T-helper 9 cell (primary cell): ENCODE measurements at places on chromosomes 2 and 18.

- no peak for DNase-seq
These were observed 55.7 kb downstream of the ANKMY1 start for GRCh38 chr2:240502059-240502429.

- no peak for DNase-seq
These were observed 110.3 kb upstream of the MGAT5 start for GRCh38 chr2:134143568-134143967.

DNA sequence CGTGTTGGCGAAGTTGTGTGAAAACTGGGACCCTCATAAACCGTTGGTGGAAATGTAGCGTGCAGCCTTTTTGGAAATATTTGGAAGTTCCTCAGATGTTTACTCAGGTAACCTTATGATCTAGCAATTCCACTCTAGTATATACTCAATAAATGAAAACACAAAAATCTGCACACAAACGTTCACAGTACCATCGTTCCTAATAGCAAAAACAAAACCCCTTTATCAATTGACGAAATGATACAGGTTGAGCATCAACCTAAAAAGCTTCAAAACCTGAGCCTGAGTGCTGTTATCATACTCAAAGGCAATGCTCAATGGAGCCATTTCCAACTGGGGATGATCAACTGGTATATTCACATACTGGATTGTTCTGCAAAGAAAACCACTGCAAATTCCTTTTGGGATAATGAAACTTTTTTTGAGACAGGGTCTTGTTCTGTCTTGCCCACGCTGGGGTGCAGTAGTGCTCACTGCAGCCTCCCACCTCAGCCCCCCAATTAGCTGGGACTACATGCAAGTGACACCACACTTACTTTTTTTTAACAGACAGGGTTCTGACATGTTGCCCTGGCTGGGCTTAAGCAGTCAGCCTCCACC, 777 bp upstream of the C18orf32 start:
- no peak for DNase-seq

GRCh38 chr2:21787941-21788340, 664.2 kb downstream of the TDRD15 start:
- no peak for DNase-seq

GRCh38 chr18:68177807-68178702, 536.9 kb downstream of the TMX3 start:
- no peak for DNase-seq

GRCh38 chr2:8015848-8016600, 665.8 kb upstream of the ID2 start:
- no peak for DNase-seq

DNA sequence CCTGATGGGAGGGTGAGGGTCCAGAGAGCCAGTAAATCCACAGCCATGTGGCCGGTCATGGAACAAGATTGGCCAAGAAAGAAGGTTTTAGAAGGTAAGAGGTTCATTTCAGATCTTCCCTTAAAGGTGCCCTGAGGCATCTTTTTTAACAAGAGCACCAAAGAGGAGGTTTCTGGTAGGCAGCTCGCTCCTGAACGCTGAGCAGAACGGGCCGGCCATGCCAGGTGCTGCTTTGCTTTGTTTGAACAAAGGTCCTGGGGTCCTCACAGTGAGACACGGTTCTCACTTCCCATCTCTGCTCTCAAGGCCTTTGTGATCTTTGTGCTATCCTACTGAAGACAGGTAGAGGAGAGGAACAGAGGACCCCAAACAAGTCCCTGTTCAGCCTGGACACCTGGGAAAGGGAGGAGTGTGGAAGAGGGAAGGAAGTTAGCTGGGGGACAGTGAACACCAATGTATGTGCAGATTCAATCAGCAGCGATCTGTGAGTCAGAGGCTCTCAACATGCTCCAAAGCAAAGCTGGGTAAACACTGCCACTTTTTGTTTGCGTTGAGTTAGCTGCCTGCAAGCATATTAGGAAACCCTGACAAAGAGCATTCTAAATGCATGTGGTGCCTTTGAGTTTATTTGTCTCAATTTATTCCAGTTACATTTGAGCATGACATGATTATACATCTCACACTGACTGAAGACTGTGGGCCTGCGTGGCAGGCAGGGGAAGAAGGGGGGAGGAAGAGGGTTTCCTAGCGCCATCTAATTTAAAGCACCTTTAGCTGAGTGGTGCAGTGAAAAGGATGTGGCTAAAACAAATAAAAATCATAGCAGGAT, 102.4 kb downstream of the ASB1 start:
- no peak for DNase-seq

- no peak for DNase-seq
These were observed 1.1 kb downstream of the DNAJC27 start for GRCh38 chr2:24970483-24971285.

- DNase-seq: no peak
These were observed 192.7 kb downstream of the PLCL1 start for GRCh38 chr2:197997083-197997541.

DNA sequence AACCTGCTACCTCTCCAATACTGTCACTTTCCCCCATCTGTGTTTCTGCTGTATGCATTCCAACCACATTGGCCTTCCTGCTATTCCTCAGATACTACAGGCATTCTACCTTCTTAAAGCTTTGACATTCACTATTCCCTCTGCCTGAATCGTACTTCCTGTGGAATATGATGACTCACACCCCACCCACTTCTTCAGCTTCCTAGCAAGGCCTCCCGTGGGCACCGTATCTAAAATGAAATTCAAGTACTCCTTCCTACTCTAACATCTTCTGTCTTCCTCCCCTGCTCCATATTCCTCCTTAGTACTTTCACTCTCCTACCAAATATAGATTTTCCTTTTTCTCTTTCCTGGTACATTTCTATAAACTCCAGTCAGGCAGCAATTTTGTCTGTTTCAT, 710.4 kb downstream of the RNF144A start:
- no peak for DNase-seq

DNA sequence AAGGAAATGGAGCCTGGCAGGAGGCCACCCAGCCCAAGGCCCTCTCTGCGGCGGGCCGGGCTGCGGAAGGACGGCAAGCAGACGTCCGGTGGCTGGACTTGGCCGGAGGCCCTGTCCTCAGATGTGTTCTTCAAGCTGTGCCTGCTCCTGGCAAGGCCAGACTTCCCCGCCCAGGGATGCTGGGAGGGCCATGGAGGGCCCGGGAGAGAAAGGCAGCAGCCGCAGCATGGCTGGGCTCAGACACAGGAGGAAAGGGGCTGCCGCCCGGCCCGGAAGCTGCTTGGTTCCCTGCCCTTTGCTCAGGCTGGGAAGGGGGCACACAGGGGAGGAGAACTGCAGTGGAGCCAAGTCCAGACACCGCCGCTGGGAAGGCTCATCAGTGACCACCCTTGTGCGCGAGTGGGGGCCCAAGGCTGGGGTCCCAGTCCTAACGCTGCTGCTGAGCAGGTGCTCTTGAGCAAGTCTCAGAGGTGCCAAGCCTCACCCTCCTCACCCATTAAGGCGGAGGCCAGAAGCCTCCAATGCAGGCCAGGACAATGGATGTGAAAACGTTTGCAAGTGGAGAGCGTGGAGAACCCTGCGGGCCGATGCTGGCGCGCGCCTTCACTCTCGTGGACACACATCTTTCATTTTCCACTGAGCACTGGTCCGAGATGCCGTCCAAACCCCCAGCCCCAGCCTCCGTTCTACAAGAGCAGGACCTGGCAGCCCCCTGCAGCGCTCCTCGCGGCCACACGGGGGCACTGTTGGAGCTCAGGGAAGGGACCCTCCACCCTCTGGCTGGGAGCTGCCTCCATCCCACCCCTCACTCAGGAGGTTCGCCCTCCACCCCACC, 7.9 kb downstream of the CROCC2 start:
- DNase-seq: peak; percentile 60

GRCh38 chr2:131521961-131522781, 5.5 kb upstream of the CCDC74A start:
- DNase-seq: no peak

- no peak for DNase-seq
These were observed 927.3 kb upstream of the ACVR2A start for GRCh38 chr2:146917431-146918042.

DNA sequence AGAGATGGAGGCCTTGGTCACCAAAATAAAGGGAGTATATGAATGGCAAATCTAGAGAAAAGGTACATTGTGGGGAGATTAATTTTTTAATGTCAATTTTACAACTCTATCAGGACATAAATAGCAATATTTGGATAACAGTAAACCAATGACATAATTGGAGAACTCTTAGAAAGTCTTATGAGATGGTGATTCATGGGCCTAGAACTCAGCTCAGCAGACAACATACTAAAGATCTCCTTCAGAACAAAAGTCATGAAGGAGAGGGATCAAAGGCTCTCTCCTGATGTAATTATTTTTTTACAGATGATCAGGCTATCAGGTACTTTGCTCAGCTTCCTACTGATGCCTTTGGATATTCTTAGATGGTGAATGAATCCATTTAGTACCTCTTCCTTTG, 90.0 kb downstream of the CRACDL start:
- DNase-seq: no peak

GRCh38 chr2:97676620-97677019, 7.1 kb downstream of the C2orf92 start:
- no peak for DNase-seq

- DNase-seq: no peak
These were observed 1115.9 kb upstream of the ZEB2 start for GRCh38 chr2:145635706-145636427.

DNA sequence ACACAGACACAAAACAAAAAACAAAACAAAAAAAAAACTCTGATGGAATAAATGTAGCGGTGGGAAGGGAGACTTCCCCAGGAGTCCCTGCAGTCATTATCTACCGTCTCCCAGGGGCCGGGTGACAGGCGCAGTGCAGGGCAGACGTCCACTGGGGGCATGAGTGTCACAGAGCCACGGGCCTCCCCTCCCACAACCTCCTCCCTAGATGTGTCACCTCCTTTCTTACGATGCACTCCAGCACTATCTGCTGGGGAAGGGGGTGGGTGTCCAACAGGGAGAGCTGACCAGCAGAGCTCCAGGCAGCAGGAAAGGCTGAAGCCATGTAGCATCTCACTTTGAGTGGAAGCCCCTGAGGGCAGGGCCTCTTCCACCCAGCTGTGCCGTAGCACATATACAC, 84.5 kb downstream of the LONRF2 start:
- DNase-seq: no peak

- no peak for DNase-seq
These were observed 62.4 kb downstream of the TANC1 start for GRCh38 chr2:159030674-159031380.

- no peak for DNase-seq
These were observed 2.2 kb downstream of the RTP5 start for GRCh38 chr2:241871538-241872312.

GRCh38 chr2:241205086-241205485, 16.6 kb downstream of the ANO7 start:
- DNase-seq: no peak

- DNase-seq: no peak
These were observed 51.6 kb downstream of the NEDD4L start for GRCh38 chr18:58095655-58096054.

- DNase-seq: no peak
These were observed 31.0 kb upstream of the GLI2 start for GRCh38 chr2:120704696-120705095.

DNA sequence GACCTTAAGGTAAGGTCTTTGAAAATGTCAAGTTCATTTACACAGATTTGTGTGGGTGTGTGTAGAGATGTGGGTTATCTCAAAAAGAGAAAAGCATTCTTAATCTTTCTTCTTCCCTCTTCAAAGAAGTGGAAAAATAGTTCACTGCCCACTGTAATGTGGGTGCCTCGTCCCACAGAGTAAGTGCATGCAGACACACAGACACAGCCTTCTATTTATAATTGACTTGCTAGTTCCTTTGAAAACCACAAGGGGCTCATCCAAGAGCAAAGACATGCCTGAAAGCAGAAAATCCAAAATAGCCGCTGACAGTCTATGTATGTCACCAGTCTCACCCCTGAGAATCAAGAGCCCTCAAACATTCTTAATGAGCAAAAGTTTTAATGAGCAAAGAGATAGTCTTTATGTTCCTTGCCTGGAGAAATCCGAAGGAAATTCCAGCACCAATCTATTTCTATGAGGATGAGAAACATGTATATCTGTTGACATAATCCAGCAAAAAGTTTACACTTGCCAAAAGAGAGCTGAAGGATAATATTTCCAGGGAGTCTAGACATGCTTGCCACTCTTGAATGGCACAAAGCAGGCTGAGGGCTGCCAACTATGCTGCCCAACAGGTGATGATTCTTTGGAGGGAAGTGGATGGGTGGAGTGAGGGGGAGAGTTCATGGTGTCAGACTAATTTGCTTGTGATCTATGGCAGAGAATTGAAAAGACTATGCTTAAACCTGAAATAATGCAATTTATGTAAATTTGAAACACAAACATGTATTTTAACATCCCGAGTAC, 93.9 kb downstream of the ACVR1 start:
- DNase-seq: no peak

GRCh38 chr2:131584380-131584779, 56.7 kb downstream of the CCDC74A start:
- no peak for DNase-seq

DNA sequence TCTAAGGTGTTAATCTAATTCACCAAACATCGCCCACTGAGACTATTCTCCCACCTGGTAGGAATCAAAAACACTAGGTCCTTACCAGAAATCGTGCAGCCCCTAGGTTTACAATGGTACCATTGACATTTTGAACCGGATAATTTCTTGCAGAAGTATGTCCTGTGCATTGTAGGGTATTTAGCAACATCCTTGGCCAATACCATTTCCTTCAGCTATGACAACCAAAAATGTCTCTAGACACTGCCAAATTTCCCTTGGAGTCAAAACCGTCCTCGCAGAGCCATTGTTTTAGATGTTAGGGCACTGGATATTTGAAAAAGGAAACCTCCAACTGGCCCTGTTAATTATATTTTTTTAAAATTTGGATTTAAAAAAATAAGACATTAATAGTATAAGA, 3.8 kb downstream of the VPS54 start:
- no peak for DNase-seq

DNA sequence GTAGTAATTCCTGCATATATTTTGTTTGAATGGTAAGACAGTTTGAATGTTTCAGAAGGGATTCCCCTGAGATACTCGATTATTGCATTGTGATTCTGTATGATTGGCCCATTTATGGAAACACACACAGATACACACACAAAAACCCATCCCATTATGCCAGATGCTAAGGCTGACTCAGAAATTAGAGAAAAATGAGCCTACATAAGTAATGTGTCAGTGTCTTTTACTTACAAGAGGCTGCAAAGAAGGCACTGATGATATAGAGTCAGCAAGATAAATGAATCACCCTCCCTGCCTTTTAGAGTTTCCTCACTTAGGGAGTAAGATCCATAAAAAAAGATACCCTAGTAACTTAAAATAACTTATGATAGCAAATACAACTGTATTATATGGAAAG, 1481.1 kb upstream of the ACVR2A start:
- DNase-seq: no peak

- DNase-seq: no peak
These were observed 108.0 kb upstream of the SALL3 start for GRCh38 chr18:78871618-78872017.
